ENCODE measurements at places on chromosomes 5 and 9.

DNA sequence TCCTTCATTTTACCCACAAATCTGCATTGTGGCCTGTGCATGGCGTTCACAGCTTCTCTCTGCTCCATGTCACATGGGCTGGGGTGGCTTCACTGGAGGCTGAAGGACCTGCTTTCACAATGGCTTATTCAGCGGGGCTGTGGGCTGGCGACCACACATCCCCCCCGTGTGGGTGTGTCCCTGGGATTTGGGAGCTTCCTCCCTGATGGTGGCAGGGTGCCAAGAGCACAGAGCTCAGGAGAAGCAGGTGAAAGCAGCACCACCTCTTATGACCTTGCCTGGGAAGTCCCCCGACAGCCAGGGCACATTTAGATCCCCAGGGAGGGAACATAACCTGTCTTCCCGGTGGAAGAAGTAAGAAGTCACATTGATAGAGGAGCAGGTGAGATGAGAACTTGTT is 5.0 kb upstream of the MED10 start:
- DNase-seq = no peak

GRCh38 chr5:133944263-133945185 is 23.9 kb downstream of the C5orf15 start:
- no peak for DNase-seq

DNA sequence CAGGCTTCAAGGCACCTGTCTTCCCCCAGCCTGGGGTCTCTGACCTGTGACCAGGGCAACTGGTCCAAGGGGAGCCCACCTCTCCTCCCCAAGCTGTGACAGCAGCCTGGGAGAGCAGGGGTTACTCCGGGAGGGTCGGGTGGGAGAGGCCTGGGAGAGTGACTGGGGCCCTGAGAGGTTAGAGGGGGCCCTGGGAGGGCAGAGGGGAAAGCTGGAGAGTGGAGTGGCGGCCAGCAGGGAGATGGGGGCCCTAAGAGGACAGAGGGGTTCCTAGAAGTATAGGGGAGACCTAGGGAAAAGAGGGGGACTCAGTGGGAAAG is 302 bp downstream of the LCN9 start:
- no peak for DNase-seq

DNA sequence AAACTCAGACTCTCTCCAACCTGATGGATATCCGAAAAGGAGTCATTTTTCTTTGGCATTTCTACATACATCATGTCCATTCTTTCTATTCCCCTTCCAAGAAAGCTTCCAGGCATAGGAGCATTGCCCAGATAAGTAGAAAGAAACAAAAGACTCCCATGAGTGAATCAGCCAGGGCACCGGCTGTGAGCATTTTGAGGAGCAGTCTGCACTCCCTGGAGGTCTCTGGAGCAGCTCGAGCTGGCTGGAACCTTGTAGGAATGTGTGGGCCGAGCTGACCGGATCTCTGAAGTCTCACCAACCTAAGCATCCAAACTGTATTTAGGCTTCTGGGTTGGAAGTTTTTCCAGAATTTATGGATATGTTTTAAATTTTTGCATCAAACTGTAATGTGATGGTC is 161.4 kb upstream of the TRPC7 start:
- DNase-seq = no peak

GRCh38 chr9:13847270-13847669 is 466.7 kb downstream of the NFIB start:
- no peak for DNase-seq

DNA sequence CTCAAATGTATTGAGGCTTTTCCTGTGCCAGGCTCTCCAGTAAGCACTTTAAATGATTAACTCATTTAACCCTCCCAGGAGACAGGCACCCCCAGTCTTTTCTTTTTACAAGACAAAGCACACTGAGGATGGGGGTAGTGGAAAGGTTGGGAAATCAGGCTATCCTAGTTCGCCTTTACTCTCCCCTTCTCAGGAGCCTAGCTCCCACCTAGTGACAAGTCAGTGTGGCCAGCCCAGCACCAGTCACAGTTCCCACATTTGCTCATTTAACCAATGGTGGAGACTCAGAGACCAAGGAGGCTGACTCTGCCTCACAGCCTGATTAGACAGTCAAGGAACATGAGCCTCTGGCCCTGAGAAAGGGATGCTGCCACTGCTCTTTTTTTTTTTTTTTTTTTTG is 3.5 kb downstream of the ALDH7A1 start:
- DNase-seq = no peak

GRCh38 chr9:117957267-117957666 is 253.1 kb downstream of the TLR4 start:
- DNase-seq = no peak

Measured in kidney epithelial cell (primary cell).